ENCODE measurements at places on chromosomes 4 and X. TPM values are rescaled to one million over a fixed set of nuclear protein-coding genes. Genes with fewer than 3 reads are reported as not detected.

DNA sequence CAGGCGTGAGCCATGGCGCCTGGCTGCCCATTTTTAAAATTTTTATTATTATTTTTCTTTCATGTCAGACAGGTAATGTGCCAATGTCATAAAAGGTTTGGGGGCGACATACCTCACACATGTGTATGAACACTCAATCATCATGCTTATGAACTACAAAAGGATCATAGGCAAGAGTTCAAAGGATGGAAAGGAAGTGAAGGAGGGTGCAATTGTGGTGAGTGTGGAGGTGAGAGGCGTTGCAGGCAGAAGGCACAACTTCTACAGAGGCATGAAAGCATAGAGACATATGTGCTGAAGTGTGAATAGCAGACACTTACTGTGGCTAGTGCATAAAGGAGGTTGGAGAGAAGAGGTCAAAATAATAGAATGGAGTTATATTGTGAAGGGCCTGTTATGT, 4.0 kb downstream of the IGFBP7 start:
- DNase-seq: no peak

DNA sequence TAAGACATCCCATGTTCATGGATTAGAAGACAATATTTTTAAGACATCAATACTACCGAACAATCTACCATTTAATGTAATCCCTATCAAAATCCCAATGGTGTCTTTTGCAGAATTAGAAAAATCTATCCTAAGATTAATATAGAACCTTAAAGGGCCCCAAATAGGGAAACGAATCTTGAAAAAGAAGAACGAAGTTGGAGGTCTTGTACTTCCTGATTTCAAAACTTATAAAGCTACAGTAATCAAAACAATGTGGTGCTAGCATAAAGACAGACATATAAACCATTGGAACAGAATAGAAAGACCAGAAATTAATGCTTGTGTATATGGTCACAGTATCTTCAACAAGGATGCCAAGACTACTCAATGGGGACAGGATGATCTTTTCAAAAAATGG, 42.0 kb downstream of the CENPE start:
- DNase-seq: no peak

GRCh38 chr4:54539500-54540029, 118.2 kb upstream of the KIT start:
- no peak for DNase-seq

MAGEH1 gene
- 39.5 TPM for total RNA-seq

DNA sequence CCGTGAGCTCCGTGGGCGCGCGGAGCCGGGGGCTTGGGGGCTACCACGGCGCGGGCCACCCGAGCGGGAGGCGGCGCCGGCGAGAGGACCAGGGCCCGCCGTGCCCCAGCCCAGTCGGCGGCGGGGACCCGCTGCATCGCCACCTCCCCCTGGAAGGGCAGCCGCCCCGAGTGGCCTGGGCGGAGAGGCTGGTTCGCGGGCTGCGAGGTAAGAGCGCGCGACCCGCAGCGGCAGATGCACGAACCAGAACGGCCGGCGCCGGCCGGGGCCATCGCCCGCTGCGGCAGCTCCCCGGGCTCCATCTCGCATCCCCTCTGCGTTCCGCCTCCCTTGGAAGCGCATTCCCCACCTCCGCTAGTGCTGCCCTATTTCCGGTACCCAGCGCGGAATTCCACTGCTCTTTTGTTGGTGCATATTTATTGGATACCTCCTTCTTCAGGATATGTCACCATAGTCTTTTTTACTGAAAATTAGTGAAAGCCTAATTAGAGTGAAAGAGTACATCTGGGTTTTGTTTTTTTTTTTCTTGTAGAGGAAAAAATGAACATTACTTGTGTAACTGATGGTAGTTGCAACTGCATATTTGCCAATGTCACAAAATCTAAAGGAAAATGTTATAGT, 797 bp downstream of the PKD2 start:
- DNase-seq: peak; percentile 16

ALAS2 gene
- 16.9 TPM for total RNA-seq

GABRE gene
- total RNA-seq: 2.9 TPM

GRCh38 chrX:43958529-43958928, 14.7 kb downstream of the NDP start:
- peak; percentile 30 for DNase-seq

- DNase-seq: no peak
Observed at GRCh38 chr4:141642711-141643110, 6.3 kb downstream of the IL15 start.

DNA sequence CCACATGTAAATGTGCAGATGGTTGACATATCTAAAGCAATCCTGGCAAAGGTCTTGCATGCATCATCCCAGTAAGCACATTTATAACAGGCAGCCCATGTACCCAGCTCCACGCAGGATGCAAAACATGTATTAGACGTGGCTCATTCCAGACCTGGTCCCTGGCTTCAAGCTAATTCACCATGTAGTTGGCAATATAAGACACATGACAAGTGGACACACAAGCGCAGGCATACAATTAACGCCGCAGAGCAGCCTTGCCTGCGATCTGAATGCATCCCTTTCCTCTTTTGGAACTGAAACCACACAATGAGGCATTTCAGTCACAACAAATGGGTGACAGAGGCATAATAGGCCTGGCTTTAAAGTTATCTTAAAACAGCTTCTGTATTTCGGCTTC, 114.5 kb upstream of the TRIM2 start:
- DNase-seq: no peak

DNA sequence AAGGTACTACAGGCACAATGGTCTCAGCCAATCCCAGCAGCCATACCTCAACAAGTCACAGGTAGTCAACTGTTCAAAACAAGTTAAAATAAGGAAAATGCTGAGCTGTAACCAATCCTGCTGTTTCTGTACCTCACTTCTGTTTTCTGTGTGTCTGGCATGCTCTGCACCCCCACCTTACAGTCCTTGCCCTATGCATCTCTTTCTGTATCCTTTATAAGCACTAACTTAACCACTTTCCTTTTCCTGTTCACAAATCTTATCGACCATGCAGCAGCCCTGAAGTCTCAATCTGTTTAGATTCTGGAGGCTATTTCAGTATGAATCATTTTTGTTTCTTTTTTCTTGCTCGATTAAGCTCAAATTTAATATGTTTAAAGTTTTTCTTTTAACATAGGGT, 12.5 kb upstream of the FAM13A start:
- DNase-seq: no peak

DNA sequence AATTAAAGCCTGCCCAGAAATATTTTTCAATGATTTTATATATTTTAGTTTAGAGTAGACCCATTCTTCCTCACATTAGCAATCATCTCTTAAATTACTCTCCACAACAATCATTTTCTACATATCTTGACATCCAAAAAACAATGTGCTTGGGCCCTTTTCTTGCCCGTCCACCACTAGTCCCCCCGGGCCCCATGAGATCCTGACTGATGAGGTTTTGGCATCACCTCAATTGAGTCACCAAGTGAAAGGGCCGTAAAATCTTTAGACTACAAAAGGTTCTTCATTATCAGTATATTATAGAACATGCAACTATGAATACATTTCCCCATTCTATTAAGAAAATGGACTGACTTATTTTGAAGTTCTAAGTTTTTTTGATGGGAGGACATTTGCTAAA, 4.0 kb upstream of the CDKL2 start:
- DNase-seq: no peak

FGF16 gene
- not detected for total RNA-seq

DNA sequence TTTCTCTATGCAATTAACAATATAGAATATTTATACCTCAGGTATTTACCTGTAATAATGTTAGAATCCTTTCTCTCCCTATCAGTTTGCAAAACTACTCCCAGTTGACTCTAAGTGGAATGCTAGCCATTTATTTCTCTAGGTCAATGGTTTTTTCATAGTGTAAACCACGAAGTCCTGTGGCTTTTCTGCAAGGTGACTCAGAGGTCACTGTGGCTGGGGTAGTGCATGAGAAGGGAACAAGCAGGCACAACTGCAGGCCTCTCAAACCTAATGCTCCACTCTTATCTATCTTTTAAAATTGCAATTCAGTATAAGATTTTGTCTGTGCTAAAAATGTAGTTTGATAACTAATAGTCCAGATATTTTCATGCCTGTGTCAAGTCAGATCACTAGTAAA, 159.4 kb downstream of the ANTXR2 start:
- no peak for DNase-seq

GRCh38 chr4:70680934-70681333, 7.4 kb upstream of the UTP3 start:
- DNase-seq: no peak

- DNase-seq: no peak
Observed at GRCh38 chrX:11470250-11470974, 177.2 kb downstream of the AMELX start.

- DNase-seq: no peak
Observed at GRCh38 chr4:176188654-176189053, 6.7 kb downstream of the SPATA4 start.

UGT2B11 gene
- total RNA-seq: 0.05 TPM

Data from thymus (tissue), 14 donors.